ENCODE measurements at places on chromosomes 2 and 18.
A peak's percentile ranks its signal among the peaks of the same experiment; 100 is the strongest.

- no peak for DNase-seq
These were observed 235.2 kb upstream of the KLHL29 start for GRCh38 chr2:23149777-23150176.

DNA sequence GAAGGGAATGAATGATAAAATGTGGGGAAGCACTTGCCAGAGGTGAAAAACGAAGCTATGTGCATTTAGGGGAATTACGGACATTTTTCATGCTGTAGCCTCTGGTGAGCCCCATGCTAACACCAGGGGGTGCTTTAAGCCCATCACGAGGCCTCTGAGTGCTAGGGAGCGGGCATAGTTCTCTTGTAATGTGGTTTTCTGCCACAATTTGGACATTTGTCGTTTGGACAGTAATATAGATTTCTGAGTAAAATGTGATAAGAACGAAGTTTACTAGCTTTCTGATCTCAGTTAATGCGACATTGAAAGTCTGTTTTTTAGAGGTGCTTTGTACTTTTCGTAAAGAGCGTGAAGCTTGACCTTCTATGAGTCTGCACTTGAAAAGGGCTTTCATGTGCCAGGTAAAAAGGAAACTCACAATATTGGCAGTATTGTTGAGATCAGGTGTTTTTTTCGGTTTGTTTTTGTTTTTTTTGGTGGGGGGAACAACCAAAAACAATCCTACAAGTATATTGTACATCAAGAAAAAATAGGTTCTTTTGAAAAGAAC is 50.6 kb downstream of the TRAF3IP1 start:
- DNase-seq, result peak; percentile 69

GRCh38 chr2:161163440-161163839 is 3.2 kb downstream of the TANK start:
- DNase-seq, result no peak

DNA sequence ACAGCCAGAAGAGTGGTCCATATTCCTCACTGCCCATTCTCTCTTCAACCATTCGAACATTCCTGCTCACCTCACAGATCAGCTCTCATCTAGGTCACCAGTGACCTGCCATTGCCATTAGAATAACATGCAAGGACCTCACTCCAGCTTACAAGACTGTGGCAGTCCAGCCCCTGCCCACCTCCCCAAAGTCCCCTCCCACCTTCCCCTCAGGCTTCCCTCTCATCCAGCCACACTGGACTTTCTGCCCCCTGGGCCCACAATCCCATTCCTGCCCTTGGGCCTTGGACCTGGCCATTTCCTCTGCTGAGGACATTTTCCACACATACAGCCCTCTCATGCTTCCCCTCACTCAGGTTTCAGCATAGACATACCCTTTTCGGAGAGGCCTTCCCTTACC is 5.2 kb upstream of the TMEM177 start:
- DNase-seq, result no peak

DNA sequence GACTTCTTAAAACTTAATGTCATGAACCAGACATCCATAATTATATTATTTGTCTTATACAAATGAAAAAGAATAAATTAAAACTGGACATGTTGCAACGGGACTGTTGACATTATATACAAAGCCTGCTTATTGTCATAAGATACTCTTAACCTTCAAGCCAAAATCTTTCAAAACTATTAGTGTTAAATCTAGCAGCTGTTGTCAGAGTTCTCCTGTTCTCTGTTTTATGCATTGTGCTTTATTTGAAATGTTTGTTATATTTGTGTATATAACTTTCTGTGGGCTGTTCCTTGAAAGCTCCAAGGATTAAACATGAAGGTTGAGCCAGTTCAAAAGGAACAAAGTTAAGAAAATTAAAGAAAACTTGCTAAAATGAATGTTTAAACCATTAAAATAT is 335.5 kb upstream of the NT5C1B start:
- no peak for DNase-seq

DNA sequence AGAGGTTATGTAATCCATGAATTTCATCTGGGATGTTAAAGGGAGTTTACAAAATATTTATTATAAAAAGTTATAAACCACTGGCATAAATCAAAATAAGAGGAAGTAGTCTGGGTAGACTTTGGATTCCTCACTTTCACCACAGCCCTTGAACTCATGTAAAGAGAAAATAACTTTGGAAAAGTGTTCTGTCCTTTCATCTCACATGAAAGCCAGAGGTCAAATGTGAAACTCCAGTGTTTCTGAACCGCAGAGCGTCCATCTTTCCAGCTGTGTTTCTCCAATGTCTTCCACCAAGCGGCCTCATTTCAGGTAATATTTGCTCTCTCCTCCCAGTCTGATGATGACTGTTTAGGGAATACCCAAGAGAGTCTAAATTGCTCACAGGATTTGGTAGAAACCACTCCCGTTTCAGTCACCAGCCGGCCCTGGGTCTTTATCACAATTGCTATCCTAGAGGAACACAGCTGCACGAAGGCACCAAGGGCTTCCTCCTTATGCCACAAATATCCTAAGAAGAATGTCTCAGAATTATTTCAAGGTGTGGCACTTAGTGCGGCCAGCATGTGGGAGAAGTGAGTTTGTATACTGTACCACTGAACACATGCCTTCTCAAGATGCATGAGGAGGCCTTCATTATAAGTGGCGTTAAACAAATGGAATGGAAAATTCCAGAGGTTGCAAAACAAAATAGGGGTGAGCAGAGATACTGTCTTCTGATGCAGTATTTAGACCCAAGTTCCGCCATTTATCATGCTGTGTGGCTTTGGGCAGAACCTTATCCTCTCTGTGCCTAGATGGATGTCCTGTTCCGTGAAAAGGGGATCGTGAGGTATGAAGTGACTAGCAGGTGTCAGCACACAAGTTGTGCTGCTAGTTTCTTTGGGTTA is 63.8 kb downstream of the ACTR2 start:
- no peak for DNase-seq

GRCh38 chr2:97967216-97967592 is 28.5 kb downstream of the TMEM131 start:
- DNase-seq, result no peak

DNA sequence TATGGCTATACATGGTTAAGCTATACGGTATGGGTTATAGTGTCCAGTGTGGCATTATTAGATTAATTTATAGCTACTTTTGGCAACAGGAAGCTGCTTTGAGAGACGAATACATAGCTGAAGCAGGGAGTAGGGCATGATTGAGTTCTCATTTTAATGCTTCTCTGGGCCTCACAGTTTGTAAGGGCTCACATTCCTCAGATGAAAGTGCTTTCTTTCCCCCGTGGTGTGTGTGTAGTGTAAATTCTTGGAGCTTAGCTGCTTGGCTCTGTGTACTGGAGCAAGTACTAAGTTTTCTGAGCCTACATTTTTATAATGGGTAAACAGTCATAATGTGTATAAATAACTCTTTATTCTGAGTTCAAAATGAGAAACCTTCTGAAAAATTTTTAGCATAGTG is 173.7 kb downstream of the PTPRM start:
- DNase-seq, result no peak

- DNase-seq, result no peak
These were observed 103.2 kb upstream of the MMADHC start for GRCh38 chr2:149690825-149691224.

DNA sequence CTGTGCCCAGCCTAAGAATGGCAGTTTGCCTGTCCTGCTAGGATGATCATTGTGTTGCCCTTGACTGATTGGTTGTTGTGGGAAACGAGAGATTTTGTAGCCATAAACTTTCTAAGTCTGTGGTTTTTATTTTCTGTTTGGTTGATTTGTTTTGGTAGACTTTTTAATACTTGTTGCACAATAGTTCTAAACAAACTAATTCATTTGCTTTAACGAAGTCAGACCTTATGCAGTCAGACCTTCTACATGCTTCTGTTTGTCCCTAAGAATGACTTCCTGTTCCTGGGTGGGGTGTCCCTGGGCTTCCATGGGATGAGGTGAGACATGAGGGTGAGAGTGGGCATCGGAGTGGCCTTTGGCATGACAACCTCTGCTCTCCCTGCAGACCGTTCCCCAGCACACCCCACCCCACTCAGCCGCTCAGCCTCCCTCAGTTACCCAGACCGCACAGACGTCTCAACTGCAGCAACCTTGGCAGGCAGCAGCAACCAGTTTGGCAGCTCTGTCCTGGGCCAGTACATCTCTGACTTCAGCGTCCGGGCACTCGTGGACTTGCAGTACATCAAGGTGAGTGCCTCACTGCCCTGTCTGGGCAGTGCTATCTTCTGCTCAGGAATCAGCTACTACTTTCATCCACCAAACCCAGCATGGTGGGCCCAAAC is 7.8 kb upstream of the CNNM3 start:
- no peak for DNase-seq

GRCh38 chr18:45713239-45713638 is 10.7 kb upstream of the SLC14A1 start:
- DNase-seq, result no peak

DNA sequence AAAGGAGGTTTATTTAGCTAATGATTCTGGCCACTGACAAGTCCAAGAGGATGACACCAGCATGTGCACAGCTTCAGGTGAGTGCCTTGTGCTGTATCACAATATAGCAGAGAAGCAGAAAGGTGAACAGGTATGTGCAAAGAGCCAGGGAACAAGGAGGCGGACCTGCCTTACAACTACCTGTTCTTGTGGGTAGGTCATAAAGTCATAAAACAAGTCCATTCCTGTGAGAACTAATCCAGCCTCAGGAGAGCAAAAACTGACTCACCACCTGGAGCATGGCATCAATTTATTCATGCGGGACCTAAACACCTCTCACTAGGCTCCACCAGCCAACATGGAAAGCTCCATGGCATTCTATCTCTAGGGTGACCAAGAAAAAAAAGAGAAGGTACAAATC is 234.2 kb downstream of the ASXL3 start:
- DNase-seq, result no peak

DNA sequence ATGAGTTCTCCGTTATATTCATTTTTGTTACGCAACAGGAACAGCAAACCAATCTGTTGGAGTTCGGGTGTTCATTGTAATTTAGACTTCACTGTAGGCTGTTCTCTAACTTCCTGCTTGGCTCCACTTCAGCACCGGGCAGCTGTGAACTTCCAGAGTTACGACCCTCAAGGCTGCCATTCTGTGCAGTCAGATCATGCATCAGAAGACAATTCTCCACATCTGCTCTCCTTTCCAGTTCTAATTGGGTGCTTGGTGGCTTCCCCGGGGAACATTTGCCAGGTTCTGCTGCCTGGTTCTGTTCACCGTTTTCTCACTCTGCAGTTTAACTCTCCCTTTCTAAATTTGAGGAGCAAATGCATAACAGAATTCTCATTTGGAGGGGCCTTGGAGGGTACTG is 237.7 kb downstream of the NYAP2 start:
- no peak for DNase-seq

GRCh38 chr18:10401521-10401920 is 52.9 kb upstream of the APCDD1 start:
- no peak for DNase-seq

DNA sequence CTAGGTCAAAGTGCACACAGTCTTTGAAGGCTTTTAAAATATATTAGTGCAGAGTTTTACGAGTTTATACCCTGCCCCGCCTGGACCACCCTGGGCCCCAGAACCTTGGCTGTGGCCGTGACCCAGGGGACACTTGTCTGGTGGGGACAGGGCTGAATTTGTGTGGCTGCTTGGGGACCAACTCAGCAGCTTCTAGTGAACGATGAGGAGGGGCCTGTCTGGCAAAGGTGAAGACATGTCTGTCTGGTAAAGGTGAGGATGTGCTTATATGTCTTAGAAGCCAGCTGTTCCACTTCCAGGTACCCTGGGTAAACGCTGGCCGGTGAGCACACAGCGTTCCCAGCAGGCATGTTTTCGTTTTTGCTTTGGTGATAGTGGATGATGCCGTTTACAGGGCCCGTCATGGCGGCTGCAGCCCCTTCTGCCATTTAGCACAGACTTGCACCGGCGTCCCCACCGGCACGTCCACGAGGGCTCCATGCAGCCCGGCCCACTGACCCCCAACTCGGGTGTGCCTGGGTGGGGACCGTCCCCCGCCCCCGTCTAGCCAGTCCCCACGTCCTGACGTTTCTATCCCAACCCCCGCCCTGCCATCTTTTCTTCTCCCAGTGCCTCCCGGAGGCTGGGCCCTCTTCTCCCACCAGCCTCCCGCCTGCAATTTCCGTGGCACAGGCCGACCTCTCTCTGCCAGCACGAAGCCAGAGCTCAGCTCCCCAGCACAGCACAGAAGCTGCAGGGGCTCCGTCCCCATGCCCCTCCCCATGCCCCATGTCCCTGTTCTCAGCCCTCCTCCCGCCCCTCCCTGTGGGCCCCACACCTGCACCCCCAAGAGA is 67.8 kb downstream of the SLC66A2 start:
- DNase-seq, result no peak

- peak; percentile 22 for DNase-seq
These were observed 67.3 kb downstream of the CCBE1 start for GRCh38 chr18:59629894-59630293.

GRCh38 chr2:26401739-26402541 is at the start of gene DRC1:
DRC1 (plus strand) TSS chr2:26401920; CDS start chr2:26401990, 70 bp downstream.
- DNase-seq, result peak; percentile 32

- no peak for DNase-seq
These were observed 70.9 kb downstream of the NCKAP5 start for GRCh38 chr2:133497270-133497893.

DNA sequence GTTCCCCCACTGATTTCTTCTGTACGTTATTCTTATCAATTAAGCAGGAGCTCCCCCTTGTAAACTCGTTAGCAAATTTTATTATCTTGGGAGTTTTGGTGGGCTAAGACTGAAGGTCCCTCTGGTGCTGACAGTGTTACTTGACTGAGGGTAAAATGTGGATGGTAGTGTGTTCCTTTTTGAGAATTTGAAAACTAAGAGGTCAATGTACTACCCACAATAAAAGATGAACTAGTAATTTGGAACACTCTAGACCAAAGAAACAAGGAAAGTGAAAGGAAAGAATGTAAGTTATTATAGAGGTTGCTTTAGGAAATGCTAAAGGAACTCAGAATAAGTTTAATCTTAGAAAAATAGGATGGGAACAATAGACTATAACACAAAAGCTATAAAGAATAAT is 35.1 kb downstream of the YWHAQ start:
- no peak for DNase-seq

- no peak for DNase-seq
These were observed 168.3 kb downstream of the NRP2 start for GRCh38 chr2:205850611-205851010.

DNA sequence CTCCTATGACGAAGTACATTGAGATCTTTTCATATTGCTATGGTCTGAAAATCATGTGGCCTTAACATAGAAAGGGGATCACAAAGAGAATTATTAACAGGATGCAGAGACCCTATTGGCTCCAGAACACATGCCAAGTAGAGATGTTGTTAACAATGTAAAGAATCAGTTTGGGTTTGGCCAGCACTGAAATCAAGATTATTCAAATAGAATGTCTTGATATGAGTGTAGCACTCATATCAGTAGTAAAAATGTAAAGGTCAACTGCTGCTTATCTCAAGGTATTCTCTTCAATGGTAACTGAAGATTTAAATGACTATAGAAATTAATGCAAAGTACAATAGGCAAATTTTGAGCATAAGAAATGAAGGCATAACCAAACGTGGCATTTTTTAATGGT is 262.8 kb downstream of the PTH2R start:
- no peak for DNase-seq

GRCh38 chr2:32772638-32773447 is 145.0 kb downstream of the TTC27 start:
- peak; percentile 34 for DNase-seq

All from HuH-7 (cell line).